Activated CD8-positive, alpha-beta memory T cell treated with anti-CD3 and anti-CD28 coated beads for 4 hours (primary cell): ENCODE measurements at places on chromosomes 13 and 19.
A peak's percentile ranks its signal among the peaks of the same experiment; 100 is the strongest.

- no peak for DNase-seq
Measured at GRCh38 chr13:112962911-112963625, 5.9 kb upstream of the MCF2L start.

DNA sequence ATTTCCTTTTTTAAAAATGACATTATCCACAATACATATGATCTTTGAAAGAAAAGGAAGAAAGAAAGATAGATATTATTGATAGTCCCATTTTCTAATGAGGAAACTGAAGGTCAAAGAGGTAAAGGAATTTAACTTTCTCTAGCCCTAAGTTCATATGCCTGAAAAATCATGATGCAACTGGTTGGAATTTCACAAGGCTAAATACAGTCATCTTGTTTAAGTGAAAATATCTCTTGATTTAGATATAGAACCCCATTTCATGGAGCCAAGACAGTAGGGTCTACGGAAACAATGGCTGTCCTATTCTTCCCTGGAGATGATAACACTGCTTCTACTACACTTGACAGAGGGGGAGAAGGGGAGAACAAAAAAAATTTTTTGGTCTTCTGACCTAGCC lies 366.2 kb downstream of the DNAJC15 start:
- DNase-seq = no peak

DNA sequence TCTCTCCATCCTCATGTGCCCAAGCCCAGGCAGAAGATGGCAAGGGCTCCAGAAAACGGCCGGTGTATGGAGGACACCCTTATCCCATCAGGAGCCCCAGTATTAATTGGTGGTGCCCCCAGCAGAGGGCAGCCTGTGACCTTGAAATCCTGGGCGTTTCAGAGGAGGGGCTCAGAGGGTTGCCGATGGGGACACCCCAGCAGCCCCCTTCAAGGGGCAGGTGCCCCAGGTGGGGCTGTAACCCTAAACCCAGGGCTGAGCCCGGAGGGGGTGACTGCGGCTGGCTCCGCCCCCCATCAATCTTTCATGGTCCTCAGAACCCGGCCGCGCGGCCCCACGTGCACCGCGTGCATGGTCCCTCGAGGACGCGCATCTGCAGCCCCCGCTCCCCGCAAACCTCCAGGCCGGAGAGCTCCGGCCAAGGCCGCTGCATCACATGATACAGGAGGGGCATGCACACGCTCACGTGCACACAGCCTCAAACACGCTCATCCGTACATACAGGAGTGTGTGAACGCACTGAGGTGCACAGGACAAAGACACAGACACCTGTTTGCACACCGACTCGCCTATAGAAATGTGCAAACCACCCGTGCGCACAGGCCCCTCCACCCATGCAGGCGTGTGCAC lies 949 bp downstream of the RAB3A start:
- DNase-seq = no peak

DNA sequence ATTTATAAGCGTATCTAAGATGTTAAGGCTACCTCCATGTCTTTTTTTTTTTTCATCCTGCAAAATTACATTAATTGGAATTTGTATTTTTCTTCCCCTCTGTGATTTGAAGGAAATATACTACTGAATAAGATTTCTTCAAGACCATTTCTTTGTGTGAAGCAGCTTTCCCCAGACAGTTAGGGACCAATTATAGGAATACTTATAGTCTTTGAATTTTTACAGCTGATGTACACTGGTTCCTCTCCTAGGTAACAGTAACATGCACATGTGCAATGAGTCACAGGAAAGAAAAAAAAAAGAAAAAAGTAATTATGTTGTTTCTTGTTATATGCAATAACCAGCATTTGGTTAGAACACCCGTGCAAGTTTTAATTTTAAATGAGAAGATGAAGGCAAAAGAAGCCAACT lies 82.0 kb downstream of the PCDH9 start:
- DNase-seq = no peak

DNA sequence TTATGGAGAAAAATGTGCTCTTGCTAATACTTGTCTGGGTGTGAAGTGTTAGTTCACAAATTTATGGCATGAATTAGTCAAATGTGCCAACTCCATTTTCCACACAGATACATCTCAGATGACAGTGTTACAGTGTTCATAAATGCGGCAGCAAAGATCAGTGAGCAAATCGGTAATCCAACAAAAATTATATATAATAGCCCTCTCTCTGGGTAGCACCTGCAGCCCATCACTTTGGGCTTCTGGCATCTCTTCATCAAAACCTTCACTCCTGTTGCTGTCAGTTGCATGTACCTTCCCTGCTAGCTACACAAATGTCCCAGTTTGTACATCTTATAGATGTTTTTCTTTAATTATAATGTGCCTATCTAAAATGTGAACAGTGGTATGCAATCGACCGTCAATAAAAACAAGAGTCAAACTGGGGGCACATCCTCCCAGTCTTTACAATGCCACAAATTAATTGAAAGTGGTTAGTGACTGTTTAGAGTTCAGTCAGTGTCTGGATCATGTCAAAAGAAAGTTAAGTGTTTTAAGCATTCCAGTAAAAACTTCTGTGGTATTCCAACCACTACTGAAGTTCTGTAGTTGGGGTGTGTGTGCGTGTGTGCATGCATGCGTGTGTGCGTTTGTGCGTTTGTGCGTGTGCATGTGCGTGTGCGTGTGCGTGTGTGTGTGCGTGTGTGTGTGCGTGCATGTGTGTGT lies 448.9 kb downstream of the DCT start:
- no peak for DNase-seq

DNA sequence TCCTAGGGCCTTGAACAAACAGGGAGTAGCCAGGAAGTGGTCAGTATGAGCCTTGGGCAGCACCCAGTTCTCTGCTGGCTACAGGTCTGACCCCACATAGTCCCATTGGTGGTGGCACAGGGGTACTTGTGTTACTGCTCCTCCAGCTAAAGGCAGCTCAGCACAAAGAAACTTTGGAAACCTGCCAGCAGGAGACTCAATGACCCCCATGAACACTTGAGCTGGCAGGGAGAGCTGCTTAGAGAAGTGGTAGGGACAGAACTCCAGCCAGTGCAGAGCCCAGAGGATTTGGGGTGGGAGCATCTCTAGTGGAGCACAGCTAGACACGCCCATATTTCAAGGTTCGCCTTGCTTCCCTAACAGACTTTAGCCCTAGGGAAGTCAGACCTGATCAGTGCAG lies 10.4 kb upstream of the ZNF586 start:
- no peak for DNase-seq

DNA sequence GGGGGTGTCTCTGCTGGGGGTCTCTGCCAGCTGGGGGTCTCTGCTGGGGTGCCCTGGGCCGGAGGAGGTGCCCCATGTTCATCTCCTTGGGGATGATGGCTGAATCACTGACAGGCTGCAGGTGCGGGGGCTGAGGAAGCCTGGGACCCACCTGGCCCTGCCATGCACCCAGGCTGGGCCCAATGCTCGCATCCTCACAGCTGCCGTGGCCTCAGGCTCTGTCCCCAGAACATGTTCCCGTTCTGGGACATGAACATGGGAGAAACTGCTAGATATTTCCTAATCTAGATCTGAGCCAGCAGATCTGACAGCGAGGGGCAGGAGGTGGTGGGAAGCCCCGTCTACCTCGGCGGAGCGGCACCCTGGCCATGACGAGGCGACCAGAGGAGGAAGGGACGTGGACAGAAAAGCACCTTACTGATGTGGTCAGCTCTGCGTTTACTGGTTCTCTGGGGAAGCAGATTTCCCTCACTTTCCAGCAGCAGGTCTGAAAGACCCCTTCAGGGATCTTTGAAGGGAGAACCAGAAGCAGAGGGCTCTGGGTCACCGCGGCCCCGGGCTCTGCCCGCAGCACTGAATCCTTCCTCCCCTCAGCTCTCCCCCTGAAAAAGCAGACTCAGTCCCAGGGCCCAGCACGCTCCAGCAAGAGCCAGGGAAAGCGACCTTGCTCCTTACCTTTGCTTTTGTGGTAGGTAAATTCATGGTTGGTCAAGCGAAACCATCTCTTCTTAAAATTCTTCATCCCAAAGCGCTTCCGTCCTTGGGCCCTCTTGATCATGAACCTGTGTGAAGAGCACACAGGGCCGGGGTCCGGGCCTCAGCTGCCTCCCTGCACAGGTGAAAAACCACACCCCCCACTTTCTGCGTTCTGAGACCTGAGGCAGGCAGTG lies 26.5 kb upstream of the C13orf46 start:
- DNase-seq = no peak

GRCh38 chr19:21568816-21569493 lies 63.6 kb downstream of the ZNF429 start:
- peak; percentile 43 for DNase-seq

- DNase-seq = no peak
Measured at GRCh38 chr19:47497821-47498520, 14.0 kb upstream of the KPTN start.

DNA sequence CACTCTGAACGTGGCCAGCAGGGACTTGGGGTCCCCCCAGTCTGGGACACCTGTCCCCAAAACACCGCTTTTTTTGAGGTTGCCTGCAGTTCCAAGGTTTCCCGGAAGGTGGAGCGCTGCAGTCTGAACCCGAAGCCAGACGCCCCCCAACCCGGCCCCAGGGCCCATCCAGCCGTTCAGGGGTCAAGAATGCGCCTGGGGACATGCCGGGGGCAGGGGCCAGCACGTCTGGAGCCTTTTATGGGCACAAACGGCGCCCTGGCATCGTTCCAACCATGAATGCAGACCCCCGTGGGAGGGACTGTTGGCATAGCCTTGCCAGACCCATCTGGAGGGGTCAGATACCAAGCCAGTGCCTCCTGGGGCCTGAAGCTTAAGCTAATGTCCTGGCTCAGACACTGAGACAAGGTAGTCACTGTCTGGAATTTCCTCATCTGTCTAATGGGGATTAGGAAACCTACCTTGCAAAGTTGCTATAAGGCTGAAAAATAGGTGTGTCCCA lies 6.9 kb downstream of the S1PR5 start:
- no peak for DNase-seq

DNA sequence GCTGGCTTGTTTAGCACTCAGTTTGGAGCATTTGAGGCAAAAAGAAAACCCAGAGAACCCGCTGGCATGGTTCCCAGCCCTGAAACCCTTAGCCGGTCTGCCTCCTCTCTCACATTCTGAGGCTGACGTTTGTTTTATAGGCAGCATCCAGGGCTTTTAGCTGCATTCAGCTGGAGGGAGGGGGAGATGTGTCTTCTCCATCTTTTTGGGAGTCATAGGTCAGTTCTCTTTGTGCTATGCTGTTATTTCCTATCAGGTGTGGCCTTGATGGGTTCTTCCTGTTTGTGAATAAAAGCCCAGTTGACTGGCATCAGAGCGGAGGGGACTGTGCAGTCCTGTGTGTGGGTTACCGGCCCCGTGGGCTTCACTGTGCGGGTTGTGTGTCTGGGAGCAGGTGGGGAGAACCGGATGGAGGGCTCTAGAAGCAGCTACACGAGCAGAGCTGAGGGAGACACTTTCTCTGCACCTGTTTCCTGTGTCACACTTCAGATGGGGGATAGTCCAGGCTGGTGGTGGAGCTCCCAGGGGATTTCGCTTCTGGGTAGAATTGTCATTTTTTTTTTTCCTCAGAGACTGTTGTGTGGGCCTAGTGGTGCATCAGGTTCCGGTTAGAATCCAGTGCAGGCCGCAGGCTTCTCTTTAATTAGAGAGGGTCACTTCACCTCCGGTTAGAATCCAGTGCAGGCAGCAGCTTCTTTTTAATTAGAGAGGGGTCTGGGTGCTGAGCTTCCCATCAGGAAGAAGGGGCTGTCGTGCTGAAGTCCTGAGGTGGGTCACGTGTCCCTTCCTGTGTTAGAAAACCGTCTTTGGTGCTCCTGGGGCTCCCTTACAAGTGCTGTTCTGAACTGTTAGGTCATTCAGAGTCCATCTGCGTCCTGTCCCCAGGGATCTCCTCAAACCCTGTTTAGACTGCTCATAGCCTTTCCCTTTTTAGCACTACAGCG lies 69.6 kb downstream of the ARHGEF7 start:
- DNase-seq = no peak

- DNase-seq = no peak
Measured at GRCh38 chr19:17946965-17947784, 14.4 kb downstream of the CCDC124 start.

GRCh38 chr13:36919833-36920615 lies at the start of gene SMAD9:
Gene SMAD9 (minus strand): TSS chr13:36920238. CDS start chr13:36879689, 40,549 bp downstream.
- DNase-seq = no peak

DNA sequence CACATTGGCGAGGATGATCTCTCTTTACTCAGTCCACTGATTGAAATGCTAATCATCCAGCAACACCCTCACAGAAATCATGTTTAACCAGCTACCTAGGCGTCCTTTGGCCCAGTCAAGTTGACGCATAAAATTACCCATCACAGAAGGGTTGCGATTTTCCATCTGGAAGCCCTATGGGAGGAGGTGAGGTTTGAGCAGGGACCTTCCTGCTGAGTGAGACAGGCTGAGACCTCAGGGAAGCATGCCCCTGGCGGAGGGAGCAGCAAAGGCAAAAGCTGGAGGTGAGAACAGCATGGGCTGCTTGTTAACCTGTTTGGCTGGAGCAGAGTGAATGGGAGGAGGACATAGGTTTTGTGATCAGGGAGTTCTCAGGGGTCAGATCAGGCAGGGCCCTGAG lies 7.3 kb downstream of the TTC9B start:
- DNase-seq = no peak

- no peak for DNase-seq
Measured at GRCh38 chr19:34733266-34733745, 737 bp upstream of the ZNF181 start.

GRCh38 chr19:55005684-55006488 lies 32.2 kb downstream of the GP6 start:
- peak; percentile 12 for DNase-seq

DNA sequence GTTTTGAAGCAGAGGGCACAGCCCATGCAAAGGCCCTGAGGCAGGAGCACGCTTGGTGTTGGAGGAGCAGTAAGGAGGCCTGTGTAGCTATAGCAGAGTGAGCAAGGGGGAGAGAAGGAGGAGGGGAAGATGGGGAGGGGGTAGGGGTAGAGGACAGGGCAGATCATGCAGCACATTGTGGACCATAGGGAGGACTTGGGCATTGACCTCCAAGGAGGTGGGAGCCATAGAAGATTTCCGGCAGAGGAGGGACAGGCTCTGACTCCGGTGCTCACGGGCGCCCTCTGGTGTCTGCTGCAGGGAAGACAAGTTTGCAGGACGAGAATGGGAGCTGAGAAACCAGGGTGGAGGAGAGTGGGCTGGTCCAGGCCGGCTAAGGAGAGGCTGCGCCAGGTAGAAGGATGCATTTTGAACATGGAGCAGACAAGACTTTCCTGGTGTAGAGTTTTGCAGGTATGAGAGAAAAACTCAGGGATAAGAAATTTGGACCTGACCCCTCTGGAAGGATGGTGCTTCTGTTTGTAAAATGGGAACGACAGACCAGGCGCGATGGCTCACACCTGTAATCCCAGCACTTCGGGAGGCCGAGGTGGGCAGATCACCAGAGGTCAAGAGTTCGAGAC lies 13.7 kb upstream of the CREB3L3 start:
- peak; percentile 76 for DNase-seq

- no peak for DNase-seq
Measured at GRCh38 chr19:32458500-32459123, 53.0 kb downstream of the DPY19L3 start.

DNA sequence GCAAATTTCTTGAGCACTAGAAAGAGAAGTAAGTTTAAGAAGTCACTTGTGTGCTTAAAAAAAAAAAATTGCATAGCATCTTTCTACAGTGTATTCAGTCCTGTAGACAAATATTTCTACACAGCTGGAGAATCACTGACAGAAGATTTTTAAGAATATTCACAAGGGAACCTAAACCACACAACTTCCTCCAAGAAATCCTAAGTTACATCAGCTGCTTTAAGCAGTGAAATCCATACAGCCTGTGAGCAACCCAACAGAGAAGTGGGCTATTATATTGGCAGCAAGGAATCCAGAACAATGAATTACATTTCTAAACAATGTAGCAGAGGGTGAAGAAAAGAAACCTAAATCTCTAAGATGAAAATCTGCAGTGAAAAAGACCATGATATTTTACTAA lies 1.5 kb downstream of the DOCK9 start:
- DNase-seq = no peak

GRCh38 chr19:42024622-42025111 lies 30.6 kb upstream of the ATP1A3 start:
- no peak for DNase-seq
